ENCODE measurements at places on chromosomes 16 and 17. TPM values are rescaled to one million over a fixed set of nuclear protein-coding genes. Genes with fewer than 3 reads are reported as not detected.

KRTAP1-5 gene
- total RNA-seq, result not detected

KCTD13 gene
- total RNA-seq, result 5.4 TPM

KRTAP2-4 gene
- total RNA-seq, result not detected

SHISA6 gene
- total RNA-seq, result not detected

LCMT1 gene
- total RNA-seq, result 10.5 TPM

PROCA1 gene
- 0.97 TPM for total RNA-seq

DPEP2 gene
- 1.5 TPM for total RNA-seq

PRSS53 gene
- total RNA-seq, result 6.1 TPM

KRTAP3-1 gene
- not detected for total RNA-seq

Measured in right lobe of liver (tissue), 6 donors.